Naive thymus-derived CD8-positive, alpha-beta T cell (primary cell): ENCODE measurements at places on chromosomes 11 and 22.

GRCh38 chr11:44615913-44616791 lies 50.7 kb downstream of the CD82 start:
- DNase-seq, result no peak

DNA sequence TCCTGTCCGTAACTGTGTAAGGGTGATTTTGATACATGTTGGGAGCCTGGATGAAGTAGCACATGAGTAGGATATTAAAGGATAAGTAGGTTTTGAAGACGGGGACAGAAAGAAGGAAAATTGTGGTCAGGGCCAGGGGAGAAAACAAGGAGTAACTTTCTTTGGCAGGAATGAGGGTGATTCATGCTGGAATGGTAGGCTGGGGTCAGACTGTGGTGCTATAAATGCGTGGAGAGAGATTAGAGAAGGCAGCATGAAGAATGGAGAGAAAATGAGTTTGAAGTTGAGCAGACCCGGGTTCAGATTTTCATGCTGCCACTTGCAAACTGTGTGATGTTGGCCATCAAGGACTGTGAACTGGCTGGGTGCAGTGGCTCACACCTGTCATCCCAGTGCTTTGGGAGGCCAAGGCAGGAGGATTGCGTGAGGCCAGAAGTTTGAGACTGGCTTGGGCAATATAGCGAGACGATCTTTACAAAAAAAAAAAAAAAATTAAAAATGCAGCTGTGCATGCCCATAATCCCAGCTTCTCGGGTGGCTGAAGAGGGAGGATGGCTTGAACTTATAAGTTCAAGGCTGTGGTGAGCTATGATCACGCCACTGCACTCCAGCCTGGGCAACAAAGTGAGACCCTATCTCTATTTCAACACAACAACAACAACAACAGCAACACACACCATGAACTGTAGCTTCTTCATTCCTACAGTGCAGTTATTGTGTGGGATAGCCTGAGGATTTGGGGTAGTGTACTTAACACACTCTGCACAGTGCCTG lies 22.3 kb downstream of the ZBTB16 start:
- DNase-seq, result no peak

DNA sequence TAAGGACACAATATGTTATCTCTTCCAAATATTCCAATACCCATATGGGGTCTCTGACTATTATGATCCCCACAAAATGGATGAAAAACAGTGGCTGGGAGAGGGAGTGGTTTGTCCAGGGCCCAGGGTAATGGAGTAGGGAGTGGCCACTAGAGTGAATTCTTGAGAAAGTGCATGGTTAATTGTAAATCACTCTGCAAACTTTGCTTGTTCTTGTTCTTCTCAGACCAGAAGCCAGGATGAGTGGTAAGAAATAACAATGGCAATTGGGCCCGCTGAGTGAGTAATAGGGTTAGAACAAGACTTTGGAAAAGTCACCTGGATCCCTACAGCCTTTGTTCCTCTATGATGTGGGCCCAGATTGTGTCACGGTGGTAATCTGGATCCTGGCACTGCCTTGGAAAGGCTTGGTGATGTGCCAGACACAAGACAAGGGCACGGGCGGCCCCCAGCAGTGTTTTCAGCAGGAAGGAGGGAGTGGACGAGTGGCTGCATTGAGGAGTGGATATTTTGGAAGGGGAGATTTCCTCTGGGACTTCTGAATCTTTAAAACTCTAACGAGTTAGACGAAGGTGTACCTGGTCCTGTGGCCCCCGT lies 18.2 kb upstream of the KIRREL3 start:
- no peak for DNase-seq

GRCh38 chr11:72789493-72790131 lies 4.2 kb downstream of the STARD10 start:
- no peak for DNase-seq

DNA sequence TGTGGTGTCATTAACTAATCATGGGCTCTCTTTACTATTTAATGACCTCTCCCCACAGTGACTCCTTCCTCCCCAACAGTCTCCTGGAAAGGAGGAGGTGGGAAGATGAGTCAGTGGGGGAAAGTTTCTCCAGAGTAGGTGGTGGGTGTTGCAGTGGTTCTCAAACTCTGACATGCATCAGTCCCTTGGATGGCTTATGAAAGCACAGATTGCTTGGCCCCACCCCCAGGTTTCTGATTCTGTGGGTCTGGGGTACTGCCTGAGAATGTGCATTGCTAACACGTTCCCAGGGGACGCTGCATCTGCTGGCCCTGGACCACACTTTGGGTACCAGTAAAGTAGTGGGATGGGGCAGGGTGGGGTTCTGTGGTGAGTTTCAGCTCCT lies 9.8 kb downstream of the CD82 start:
- DNase-seq, result no peak
